ENCODE measurements at places on chromosomes 4 and X.
A peak's percentile ranks its signal among the peaks of the same experiment; 100 is the strongest.

DNA sequence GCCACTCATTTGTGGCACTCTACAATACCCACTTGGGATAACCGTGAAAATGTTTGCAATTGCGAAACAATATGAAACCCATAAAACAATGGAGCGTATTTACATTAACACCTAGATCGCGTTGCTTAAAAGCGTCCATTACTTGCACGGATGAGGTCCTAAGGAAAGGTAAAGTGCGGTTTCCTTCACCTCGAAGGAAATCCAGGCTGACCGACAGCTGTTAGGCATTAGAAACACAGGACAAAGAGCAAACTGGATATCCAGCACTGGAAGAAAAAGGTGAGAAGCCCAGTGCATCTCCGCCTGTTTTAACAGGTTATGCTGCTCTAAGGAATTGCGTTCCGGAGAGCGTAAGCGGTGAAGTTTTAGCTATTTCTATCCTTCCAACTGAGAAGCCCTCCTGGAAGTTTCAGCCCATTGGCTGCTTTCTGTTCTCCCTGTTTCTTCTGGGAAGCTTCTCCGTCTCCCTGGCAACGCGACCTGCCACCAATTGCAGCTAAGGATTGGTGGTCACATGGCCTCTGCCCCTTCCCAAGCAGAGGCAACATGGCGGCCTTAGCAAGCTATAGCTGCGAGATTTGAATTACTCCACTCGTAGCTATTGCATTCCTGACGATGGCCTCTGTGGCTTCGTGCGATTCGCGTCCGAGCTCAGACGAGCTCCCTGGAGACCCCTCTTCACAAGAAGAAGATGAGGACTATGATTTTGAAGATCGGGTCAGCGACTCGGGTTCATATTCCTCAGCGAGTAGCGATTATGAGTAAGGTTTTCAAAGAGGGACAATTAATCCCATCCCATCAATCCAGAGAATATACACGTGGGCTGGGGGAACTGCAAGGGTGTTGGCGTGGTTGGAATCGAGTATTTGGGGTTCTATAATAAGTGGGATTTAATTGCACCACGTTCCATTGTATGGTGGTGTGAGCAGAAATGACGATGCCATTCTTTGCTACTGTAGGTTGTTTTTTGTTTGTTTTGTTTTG, at the start of gene INTU:
Gene INTU (plus strand): TSS at position 538 of the 984 bp plus-strand sequence. CDS start 78 bp downstream, at position 616.
- DNase-seq = peak; percentile 5

DNA sequence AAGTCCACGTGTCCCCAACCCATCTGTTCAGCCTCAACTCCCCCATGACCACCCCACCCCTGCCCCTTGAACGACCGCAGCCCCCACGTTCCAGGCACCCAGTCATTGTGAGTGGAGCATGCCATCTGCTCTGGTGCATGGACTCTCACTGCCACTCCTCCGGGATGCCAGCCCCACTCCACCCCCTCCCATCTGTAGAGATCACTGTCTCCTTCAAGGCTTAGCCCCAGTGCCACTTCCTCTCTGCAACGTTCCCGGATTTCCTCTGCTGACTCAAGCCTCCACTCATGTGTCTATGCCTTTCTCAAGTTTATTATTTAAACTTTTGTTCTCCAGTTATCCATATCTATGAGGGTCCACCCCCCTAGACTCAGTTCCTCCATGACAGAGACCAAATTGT, 54.0 kb downstream of the MAML3 start:
- no peak for DNase-seq

GRCh38 chrX:48823053-48823452, 3.3 kb upstream of the ERAS start:
- no peak for DNase-seq

DNA sequence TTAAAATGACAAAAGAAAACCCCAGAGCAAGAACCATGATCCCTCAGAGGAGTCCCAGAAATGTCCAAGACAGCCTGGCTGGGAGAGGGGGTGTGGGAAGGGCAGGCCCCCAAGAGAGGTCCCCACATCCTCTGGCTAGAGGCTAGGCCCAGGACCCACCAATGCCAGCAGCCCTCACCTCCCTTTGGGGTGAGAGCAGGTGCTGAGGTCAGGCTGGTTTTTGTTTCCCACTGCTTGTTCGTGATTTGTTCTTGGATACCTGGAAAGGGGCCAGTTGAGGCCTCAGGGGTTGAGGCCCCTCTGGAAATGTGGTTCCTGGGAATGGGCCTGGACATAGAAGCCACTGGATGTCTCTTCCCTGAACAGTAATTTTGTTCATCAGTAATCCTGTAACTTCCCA, 2.3 kb upstream of the GRSF1 start:
- DNase-seq = no peak

DNA sequence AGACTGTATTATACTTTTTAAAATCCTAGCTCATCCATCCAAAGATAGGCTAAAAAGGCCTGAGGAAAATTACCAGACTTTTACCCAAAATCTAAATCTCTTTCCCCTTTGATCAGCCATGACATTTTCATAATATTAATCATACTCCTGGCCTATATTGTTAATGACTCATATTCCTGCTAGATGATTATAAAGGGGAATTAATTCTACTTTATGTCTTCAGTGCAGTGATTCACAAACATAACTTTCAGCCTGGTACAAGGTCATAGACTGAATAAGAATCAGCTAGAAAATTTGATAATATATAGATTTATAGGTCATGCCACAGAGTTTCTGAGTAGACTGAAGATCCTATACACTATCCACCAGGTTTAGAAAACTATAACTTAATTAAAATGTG, 1905.4 kb downstream of the C4orf33 start:
- no peak for DNase-seq

DNA sequence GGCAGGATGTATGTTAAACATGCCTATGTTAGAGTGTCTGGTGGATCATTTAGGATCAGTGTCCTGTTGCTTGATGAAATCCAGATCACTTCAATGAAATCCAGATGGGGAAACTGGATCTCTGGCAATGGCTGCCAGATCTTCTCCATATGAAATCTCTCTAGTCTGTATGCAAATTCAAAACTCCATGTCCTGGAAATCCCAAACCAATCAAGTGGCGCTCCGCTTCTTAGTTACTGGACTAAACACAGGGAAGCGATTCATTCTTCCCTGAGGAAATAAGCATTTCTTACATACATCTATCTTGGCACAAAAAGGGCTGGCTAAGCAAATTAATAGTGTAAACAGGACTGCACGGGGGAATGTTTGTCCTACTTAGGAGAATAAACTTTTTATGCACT, 94.9 kb downstream of the HDAC8 start:
- no peak for DNase-seq

DNA sequence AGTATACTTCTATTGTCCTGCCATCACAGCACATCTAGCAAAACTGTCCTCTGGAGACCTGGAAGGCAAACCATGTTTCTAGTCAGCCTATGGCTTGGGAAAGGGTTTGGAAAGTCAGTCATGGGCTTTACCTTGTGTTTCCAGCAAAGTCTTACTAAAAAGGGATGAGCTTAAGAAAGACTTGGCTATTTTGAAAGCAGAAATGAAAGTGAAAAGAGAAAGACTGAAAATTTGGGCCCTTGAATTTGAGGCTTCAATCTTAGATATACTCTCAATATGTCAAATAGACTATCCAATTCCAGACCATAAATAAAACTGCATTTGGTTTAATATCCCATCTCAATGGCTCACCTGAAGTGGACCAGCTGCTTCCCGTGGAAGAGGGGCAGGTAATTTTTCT, 127.9 kb downstream of the ZNF330 start:
- DNase-seq = no peak

GRCh38 chrX:140110081-140110650, 144.8 kb upstream of the CXorf66 start:
- DNase-seq = no peak

GRCh38 chr4:80529026-80529425, 193.5 kb downstream of the CFAP299 start:
- no peak for DNase-seq

- no peak for DNase-seq
These were observed 215.0 kb upstream of the GIMD1 start for GRCh38 chr4:106583567-106583966.

DNA sequence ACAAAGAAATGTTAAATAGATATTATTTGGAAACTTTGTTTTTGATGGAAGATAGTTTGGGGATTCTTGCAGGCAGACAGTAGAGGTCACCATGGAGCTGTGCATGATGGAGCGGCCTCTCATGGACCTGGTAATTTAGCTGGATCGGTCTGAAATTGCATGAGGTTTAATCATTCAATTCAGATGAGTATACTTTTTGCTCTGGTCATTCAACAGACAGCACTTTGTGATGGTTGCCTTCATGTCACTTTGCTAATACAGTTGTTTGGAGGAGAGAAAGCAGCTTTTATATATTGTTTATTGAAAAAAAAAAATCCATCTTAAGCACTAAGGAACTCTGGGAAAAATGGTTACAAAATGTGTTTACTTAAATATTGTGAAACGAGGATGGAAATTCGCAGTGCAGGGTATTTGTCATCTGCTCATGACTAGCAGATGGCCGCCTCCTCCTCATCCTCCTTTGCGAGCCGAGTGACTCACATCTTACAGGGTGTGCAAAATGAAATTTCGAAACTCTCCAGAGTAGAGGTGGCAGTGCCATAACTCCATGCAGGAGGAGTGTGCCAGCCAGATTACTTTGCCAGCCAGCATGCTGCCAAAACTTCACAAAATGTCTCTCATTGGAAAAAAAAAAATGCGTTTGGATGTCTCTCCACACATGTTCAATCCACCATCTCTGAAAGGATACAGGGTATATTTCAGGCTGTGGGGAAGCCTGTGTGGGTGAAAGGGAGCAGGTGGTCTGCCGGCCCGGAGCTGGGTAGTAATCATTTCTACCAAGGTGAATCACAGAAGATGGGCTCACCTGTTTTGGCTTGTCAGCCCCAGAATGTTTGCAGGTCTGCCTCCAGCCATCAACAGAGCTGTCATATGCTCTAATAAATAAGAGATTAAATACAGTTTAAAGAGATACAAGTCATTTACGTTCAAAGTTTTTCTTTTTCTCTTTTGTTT, 314.9 kb upstream of the DIPK2B start:
- DNase-seq = peak; percentile 7

GRCh38 chr4:84877051-84877833, 89.2 kb downstream of the WDFY3 start:
- no peak for DNase-seq

GRCh38 chr4:6920171-6920570, 10.5 kb downstream of the TBC1D14 start:
- DNase-seq = no peak

DNA sequence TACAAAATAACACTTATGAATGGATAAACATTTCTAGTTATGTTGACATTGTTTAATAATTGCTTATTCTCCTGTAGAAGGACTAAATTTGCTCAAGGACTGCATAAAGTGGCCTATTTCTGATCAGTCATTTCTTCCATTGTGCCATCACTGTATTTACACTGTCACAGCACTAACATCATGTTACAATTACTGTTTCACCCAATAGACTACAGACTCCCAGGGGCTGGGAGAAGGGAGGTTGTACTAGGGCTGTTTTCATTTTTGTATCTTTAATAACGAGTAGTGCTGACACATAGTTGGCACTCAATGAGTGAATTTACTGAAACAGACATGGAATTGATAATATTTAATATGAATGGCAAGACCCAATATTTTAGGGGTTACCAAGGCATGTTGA, 139.5 kb downstream of the SLC10A7 start:
- DNase-seq = no peak

DNA sequence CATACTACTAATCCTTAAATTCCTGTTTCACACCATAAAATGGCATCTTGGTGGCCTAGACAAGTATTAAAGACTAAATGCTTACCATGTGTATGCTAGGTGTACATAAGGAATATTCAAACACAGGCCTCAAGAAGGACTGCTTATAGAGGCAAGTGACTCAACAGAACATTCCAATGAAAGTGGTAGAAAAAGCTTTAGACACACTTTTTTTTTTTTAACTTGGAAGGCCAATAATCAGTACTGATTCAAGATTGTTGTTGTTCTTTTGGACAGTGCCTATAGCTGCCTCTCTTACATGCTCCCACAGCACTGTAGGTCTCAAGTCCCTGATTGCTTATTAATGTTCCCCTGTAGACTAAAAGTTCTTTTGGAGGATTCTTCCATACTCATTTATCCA, 77.6 kb downstream of the FBXL5 start:
- no peak for DNase-seq

GRCh38 chr4:123628288-123628687, 231.7 kb downstream of the SPRY1 start:
- no peak for DNase-seq

DNA sequence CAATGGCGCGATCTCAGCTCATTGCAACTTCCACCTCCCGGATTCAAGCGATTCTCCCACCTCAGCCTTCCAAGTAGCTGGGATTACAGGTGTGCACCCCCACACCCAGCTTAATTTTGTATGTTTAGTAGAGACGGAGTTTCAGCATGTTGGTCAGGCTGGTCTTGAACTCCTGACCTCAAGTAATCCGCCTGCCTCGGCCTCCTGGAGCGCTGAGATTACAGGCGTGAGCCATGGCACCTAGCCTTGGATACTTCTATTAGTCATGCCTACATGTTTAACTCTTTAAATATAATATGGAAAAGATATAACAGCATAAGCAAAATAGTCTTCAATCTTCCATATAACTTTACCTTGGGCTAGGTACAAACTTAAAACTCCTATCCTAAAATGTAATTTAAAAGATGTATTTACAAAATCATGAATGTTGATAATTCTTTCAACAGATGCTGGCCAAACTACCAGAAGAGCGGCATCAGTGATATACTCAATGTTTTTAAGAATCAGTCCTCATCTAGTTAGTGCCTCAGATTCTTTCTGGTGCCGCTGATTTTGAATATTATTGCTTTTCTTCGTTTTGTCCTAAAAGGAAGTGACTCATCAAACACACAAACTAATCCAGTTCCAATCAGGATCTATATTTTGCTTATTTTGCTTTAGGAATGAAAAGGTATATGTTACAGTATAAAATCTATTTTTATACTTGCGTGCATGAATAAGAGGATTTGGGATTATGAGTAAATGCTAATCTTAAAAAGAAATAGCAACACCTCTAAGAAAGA, 23.7 kb downstream of the FAM241A start:
- no peak for DNase-seq

DNA sequence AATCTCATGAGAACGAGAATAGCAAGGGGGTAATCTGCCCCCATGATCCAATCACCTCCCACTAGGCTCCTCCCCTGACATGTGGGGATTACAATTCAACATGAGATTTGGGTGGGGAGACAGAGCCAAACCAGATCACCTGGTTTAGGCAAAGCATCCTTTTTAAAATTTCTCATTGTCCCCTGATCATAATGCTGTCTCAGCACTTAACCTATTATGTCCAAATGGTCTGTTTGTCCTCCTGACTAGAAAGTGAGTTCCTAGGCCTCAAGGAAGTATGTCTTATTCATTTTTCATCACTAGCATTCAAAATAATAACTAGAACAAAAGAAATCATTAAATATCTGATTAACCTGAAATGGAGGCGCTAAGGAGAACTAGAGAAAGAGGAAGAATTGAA, 7.9 kb upstream of the PRMT9 start:
- DNase-seq = no peak

- no peak for DNase-seq
These were observed 972.3 kb downstream of the PCDH7 start for GRCh38 chr4:31692399-31692940.

Measured in stimulated activated CD4-positive, alpha-beta T cell treated with anti-CD3 and anti-CD28 coated beads, Interleukin-4, amount 100 ng/mL, for 4 hours (primary cell).